ENCODE measurements at places on chromosomes 3 and 15.

DNA sequence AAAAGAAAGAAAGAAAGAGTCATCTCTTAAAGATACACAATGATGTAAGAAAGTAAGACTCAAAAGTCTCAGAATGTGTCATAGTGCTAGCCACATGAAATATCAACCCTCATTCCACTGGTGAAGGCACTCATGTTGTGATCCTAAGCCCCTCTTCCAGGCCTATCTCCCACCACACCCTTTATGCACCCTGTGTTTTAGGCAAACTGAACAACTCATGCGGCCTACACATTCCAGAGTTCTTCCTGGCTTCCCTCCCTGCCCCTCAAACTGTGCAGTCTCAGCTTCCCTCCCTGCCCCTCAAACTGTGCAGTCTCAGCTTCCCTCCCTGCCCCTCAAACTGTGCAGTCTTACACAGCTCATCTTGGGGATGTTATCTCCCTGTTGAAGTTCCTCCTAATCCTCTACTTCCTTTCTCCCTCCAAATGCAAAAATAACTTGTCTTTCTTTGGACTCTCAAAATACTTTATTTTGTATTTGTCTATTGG lies 69.0 kb upstream of the FNDC3B start:
- no peak for DNase-seq

GRCh38 chr15:81297603-81298575 lies 26.1 kb downstream of the STARD5 start:
- no peak for DNase-seq

- DNase-seq, result no peak
Measured at GRCh38 chr15:43095708-43096347, 10.0 kb downstream of the UBR1 start.

DNA sequence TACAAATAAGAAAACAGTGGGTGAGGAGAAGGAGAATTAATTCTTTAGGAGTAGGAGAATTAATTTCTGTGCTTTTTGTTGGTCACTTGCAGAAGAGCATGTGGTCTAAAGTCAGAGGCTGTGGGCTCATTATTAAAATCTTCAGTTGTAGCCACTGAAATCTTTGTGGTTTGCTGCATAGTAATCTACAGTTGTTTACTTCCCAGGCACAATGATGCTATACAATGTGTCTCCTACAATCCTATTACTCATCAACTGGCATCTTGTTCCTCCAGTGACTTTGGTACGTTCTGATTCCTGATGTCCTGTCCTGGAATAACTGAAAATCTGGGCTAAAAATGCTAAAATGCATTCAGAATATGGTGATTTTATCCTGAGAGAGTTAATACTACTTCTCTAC lies 21.0 kb downstream of the IFT122 start:
- no peak for DNase-seq

DNA sequence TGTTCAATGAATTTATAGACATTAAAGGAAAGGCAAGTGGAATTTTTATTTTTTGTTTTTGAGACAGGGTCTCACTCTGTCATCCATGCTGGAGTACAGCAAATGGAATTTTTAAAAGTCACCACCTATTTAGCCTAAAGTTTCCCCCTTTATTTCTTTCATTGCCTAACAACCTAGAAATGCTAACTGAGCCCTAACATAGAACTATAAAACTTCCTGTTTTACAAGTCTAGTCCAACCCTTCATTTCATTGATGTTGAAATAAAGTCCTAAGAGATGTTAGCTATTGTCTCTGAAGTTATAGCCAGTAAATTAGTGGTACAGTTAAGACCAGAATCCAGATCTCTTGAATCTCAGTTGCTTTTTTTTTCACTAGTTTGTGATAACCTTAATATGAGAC lies 39.0 kb downstream of the MAPK6 start:
- no peak for DNase-seq

- no peak for DNase-seq
Measured at GRCh38 chr15:67821784-67822440, 3.4 kb upstream of the SKOR1 start.

DNA sequence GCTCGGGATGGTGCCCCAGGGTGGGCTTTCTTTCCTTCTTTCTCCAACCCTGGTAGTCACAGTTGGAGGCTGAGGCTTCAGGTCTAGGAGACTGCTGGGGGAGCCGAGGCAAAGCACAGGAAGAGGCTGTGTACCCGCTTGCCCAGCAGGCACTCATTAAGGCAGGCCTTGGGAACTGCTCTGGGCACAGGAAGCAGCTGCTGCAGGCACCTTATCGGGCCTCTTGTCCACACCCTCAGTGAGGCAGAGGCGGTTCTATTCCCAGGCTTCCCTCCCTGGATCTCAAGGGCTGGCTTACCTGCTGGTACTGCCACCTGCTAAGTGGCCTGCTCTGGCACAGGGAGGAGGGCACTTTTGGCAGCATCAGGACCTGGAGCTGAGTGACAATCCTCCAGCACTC lies 15.8 kb upstream of the GRM2 start:
- DNase-seq, result no peak

DNA sequence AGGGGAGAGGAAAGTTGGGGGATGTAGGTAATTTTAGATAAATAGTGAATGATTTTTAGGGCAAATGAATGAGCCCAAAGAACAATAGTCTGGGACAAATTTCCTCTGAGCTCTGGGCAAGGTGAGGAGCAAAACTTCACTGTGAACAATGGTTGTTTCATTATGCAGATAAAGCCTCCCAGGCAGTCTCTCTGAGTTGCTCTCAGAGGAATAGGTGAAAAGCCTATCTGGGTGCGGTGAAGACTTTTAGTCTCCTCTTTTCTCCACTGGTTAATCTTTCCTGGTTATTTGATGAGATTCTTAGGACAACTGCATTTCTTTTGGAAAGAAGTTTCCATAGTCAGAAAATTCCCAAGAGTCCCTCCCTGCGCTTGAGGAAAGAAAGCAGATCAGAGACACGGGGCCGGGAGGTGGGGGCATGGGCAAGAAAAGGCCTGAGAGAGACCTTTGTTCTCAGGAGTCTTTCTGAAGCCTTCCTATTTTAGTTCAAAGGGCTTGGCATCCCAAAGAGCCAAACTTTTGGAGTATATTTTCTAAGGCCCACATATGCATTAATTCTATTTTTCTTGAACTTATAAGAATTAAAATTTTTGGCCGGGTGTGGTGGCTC lies 353.6 kb upstream of the SLCO3A1 start:
- no peak for DNase-seq

GRCh38 chr3:81277853-81278252 lies 483.6 kb downstream of the GBE1 start:
- no peak for DNase-seq

- DNase-seq, result no peak
Measured at GRCh38 chr3:44125882-44126281, 115.8 kb upstream of the TOPAZ1 start.

- no peak for DNase-seq
Measured at GRCh38 chr3:32138545-32139104, 32.2 kb downstream of the GPD1L start.

- DNase-seq, result no peak
Measured at GRCh38 chr3:24400015-24400414, 94.6 kb downstream of the THRB start.

DNA sequence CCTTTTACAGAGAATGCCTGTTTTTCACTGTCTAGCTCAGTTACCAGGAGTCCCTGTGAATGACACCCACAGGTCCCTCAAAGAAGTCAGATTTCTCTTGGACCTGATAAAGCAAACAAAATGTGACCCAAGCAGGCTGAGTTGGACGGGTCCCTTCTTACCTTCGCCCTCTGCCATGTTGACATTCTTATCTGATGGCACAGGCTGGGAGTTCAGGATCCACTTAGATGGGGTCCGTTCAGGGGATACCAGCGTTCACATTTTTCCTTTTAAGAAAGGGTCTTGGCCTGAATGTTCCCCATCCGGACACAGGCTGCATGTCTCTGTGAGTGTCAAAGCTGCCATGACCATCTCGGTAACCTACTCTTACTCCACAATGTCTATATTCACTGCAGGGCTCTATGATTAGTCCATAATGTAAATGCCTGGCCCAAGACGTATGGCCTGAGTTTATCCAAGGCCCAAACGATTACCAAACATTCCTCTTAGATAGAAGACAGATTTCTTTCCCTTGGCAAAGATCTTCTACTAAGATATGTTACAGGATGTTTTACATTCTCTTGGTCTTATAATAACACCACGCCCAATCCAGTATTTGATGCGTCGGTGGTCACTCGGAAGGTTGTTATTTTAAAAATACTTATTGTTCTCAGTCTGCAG lies 179.1 kb downstream of the THSD4 start:
- DNase-seq, result no peak

DNA sequence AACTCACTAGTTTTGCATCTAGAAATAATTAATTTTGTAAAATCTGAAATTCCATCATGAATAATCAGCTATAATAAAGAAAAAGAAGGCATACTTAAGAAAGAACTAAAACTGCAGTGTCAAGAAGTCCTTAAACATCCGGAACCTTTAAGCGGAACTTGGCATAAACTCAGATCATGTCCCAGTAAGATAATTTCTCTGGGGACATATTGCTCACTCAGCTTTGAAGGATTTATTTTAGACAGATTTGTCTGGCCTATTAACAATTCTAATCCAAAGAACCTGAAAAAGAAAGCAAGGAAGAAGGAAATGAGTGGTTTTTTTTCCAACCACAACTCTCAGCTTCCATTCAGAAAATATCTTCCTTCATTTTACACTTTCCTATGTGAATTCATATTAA lies 850.3 kb downstream of the ROBO1 start:
- no peak for DNase-seq

GRCh38 chr3:150210461-150211110 lies 197.5 kb upstream of the TSC22D2 start:
- DNase-seq, result no peak

DNA sequence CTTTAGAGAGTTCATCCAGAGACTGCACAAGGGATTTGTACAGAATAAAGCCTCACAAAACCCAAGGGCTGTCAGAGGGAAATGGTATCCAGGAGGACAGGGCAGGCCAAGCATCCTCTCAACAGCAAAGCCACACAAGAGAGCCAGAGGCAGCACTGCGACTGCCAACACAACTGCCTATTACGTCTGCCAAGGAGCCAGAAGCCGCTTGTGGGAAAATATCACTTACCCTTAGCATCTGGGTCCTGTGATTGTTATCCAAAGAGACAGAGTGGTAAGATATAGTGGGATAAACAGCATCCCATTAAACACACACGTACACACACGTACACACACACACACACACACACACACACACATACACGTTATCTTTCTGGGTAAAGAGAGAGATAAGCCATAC lies 618.3 kb upstream of the AGTR1 start:
- DNase-seq, result no peak

DNA sequence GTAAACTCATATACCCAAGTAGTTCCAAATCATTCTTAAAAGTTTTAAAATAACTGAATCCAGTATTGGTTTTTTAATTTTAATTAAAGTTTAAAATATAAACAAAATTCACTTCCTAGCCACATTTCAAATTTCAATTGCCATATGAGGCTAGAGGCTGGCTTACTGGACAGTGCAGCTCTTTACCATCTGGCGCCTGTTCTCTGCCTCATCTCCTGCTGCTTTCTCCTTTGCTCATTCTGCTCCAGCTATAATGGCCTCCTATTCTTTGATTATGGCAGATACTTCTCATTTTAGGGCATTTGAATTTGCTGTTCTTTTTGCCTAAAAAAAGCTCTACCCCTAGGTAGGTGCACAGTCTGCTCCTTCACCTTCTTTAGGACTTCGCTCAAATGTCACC lies 19.1 kb downstream of the ARMC8 start:
- no peak for DNase-seq

GRCh38 chr3:195105841-195106417 lies 165.0 kb downstream of the XXYLT1 start:
- no peak for DNase-seq

- no peak for DNase-seq
Measured at GRCh38 chr3:187753516-187753915, 8.2 kb upstream of the BCL6 start.

DNA sequence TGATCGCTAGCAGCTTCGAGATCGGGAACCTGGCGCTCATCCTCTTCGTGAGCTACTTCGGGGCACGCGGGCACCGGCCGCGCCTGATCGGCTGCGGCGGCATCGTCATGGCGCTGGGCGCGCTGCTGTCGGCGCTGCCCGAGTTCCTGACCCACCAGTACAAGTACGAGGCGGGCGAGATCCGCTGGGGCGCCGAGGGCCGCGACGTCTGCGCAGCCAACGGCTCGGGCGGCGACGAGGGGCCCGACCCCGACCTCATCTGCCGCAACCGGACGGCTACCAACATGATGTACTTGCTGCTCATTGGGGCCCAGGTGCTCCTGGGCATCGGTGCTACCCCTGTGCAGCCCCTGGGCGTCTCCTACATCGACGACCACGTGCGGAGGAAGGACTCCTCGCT lies 62.5 kb downstream of the SLCO3A1 start:
- DNase-seq, result no peak

DNA sequence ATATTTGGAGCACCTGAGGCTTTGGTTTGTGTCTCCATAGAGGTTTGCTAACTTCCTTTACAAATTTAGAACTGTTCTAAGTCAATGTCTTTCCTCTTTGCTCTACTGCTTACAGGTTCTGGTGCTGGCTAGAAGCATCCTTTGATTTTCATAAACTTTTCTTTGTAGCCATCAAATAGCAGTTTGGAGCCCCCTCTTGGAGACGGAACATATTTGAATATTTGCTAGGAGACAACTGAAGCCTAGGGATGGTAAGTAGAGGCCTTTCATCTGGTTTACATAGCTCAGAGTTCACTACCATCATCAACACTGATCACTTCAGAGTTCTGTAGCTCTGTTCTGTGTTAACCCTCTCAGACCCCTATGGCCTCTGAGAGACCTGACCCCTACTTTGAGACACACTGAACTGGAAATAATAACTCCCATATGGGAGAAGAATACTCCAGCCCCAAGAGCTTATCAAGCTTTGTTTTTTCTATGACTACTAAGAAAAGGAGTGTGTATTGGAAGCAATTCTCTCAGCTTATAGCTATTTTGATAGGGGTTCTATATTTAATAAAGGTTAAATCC lies 420.4 kb downstream of the EPHA3 start:
- DNase-seq, result no peak

GRCh38 chr3:27532426-27533260 lies 48.5 kb upstream of the SLC4A7 start:
- no peak for DNase-seq

DNA sequence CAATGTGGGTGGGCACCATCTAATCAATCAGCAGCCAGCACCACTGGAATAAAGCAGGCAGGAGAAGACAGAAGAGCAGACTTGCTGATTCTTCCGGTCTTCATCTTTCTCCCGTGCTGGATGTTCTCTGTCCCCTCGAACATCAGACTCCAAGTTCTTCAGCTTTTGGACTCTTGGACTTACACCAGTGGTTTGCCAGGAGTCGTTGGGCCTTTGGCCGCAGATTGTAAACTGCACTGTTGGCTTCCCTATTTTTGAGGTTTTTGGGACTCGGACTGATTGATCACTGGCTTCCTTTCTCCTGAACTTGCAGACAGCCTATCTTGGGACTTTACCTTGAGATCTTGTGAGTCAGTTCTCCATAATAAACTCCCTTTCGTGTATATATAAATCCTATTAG lies 292.8 kb downstream of the BCHE start:
- no peak for DNase-seq

DNA sequence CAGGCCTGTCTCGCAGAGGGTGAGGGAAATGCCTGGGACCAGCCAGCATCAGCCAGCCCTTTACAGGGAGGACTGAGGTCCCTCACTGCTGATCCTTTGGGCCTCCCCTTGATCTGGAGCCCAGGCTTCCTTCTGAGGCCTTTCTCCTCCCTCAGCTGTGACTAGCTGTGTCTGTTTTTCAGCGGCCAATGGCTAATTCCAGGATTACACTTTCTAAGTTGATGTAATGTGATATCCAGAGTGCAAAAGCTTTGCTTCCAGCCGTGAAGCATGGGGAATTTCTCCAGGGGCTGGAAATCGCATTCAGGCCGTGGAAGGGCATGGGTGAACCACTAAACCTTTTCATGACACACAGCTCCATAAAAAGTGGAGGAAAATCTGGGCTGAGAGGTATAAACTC lies 157.6 kb downstream of the SHQ1 start:
- DNase-seq, result no peak
